ENCODE measurements at places on chromosomes 7 and 10.
A peak's percentile ranks its signal among the peaks of the same experiment; 100 is the strongest.

GRCh38 chr7:70612811-70613210 lies 519.1 kb upstream of the GALNT17 start:
- DNase-seq, result no peak

DNA sequence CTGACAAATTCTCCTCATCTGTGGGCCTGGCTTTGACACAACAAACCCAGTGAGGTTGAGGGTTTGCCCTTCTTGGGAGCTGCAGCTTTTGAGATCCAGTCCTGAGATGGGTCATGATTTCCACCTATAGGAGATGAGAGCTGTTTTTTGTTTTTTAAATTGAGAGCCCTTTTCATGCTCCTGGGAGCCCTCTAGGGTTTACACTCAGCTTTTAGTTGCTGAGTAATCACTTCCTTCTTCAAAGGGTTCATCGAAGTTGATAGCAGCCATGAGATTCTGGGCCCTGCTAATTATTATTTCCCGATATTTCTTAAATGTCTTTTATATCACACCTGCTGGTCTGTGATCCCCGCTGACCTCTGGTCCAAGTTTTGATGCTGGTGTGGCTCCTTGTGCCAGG lies 47.3 kb upstream of the VIPR2 start:
- DNase-seq, result no peak

- DNase-seq, result no peak
Measured at GRCh38 chr10:43113201-43114087, 24.8 kb upstream of the CSGALNACT2 start.

- no peak for DNase-seq
Measured at GRCh38 chr10:70711177-70711576, 38.9 kb downstream of the ADAMTS14 start.

- DNase-seq, result no peak
Measured at GRCh38 chr7:141313896-141314295, 237.3 kb upstream of the AGK start.

- no peak for DNase-seq
Measured at GRCh38 chr10:3834404-3834803, 49.4 kb upstream of the KLF6 start.

- no peak for DNase-seq
Measured at GRCh38 chr7:102119213-102119651, 167.4 kb upstream of the SH2B2 start.

GRCh38 chr7:121516821-121517220 lies 120.7 kb upstream of the FAM3C start:
- DNase-seq, result no peak

DNA sequence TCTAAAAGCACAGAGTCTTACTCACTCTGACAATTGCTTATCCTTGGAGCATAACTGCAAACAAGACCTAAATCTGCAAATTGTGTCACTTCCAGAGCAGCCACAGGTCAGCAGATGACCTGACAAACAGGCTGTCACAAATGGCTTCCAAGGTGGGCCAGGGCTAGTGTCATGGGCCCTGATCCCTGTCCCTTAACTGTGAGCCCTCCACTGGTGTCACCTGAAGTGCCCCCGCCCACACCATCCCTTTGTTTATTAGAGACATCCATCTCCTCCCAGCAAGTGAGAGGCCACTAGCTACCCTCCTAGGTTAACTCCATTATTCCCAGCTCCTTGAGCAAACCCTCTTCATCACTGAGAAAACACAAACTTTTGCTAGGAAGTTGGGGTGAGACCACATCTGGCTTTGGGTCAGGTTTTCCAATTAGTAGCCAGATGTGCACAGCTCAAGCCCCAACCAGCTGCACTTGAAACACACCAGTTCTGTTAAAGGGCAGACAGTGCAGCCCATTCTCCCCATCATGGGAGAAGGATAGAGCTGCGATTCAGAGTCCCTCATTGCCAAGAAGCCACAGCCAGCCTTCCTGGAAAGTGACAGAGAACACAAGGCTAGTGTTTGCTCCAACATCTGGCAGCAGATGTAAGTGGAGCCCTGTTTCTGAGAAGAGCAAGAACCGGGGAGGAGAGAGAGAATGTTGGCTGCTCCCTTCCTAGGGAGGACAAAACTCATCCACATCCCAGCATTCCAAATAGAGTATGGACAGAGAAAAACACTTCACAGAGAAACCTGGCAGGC lies 75.7 kb upstream of the NANOS1 start:
- no peak for DNase-seq

GRCh38 chr7:64558781-64559180 lies 4.1 kb downstream of the ZNF680 start:
- DNase-seq, result no peak

DNA sequence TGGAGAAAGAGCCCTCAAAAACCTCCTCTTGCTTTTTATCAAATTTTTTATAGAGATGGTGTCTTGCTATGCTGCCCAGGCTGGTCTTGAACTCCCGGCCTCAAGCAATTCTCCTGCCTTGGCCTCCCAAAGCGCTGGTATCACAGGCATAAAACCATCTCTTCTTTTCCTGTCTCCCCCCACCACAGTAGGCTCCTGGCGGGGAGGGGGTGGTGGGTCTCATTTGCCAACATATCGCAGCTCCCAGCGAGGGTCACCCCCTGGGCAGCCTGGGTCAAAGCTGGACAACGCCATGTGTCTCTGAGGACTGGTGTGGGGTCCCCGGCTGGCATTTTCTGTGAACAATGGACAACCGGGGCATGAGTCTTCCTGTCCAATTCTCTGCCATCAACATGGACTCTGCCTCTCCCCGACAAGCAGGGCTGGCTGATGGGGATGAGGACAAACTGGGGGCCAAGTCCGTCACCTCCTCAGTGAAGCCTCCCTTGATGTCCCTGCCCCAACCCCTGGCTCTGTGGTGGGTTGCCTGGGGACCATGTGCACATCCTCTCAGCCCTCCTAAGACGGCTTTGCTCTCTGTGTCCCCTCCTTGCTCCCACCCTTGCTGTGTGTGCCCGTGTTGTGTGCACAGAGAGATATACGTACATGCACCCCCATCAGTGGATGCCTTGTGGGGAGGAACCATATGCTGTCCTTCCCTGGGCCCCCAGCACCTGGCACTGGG lies 86.4 kb upstream of the GNA12 start:
- no peak for DNase-seq

DNA sequence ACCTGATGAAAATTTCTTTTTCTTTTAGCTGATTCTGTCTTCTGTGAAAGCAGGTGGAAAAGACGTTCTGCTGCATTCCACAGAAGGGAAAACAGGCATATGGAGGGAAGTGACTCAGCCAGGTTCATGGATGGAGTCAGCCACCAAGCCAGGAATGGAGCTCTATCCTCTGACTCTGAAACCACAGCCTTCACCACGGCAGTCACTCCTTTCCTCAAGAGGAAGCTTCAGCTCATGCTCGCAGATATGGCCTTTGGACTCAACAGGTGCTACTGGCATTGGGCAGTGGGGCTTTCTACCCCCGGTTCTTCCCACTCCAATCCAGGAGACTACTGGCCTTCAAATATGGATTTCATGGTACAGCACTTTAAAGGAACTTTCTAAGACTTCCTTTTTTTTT lies 11.5 kb upstream of the PLAU start:
- DNase-seq, result peak; percentile 96

DNA sequence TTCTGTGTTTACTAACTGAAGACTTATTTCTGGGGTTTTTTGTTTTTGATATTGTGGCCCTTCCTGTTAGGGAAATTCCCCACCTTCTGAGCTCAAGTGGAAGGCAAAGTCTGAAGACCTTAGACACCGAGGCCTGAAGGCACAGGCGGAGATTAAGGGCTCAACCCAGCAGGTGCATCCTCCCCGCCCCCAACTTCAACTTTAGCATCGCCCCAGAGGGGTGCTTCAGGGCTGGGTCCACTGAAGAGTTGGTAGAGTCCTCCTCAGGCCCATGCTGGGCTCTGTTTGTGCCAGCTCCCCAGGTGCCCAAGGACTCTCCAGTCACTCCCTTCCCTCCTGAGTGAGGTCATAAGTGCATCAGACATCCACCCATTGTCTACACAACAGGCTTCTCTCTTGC lies 9.4 kb upstream of the PPIA start:
- no peak for DNase-seq

Data from NCI-H226 (cell line).